ENCODE measurements at places on chromosomes 7 and 10.

DNA sequence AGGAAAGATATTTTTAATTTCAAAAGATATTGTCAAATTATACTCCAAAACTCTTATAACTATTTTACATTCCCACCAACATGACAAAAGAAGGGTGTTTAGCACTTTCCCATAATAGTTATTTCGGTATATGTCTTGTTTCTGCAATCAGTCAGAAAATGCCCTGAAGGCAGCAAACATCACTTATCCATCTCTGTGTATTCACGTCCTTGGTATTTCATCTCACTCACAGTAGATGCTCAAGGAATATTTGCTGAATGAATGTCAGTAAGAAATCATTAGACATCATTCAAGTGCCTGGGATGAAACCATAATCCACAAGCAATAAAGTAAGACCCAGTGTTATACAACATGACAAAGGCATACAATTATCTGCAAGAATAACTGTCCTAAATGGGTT is 112.7 kb downstream of the GFRA1 start:
- no peak for DNase-seq

- no peak for DNase-seq
Measured at GRCh38 chr7:106626376-106627164, 34.4 kb downstream of the CCDC71L start.

- no peak for DNase-seq
Measured at GRCh38 chr10:23281044-23281433, 63.6 kb downstream of the C10orf67 start.

GRCh38 chr10:79026341-79026761 is 42.4 kb upstream of the ZMIZ1 start:
- no peak for DNase-seq

DNA sequence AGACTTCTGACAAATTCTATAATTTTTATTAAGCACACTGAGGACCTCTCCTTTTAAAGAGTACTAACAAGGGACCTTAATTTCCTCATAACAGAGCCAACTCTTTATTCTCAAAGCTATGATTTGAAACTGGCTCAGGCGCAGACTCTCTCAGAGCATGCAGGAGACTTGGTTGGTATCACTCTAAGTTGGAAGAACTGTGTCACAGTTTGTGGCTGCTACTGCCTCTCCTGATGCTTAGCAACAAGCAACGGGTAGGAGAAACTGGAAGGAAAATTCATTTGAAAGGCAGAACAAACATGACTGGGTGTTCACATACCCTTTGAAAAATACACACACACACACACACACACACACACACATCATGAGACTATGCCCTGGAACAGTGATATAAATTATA is 33.3 kb downstream of the ENO4 start:
- DNase-seq: no peak

GRCh38 chr10:127577376-127578258 is 28.5 kb downstream of the NPS start:
- no peak for DNase-seq

GRCh38 chr10:78260141-78260540 is 226.5 kb downstream of the RPS24 start:
- DNase-seq: no peak

- DNase-seq: no peak
Measured at GRCh38 chr7:2814946-2815874, 28.9 kb downstream of the GNA12 start.

DNA sequence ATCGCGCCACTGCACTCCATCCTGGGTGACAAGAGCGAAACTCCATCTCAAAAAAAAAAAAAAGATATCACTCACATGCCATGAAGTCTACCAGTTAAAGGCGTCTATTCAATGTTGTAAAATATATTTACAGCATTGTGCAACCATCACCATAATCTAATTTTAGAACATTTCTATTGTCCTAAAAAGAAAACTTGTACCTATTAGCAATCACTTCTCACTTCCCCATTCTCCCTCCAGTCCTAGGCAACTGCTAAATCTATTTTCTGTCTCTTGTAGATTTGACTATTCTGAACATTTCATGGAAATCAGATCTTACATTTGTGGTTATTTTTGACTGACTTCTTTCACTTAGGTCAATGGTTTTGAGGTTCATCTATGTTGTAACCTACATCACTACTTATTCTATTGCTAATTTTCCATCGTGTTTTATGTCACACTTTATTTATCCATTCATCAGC is 25.2 kb upstream of the OTUD1 start:
- no peak for DNase-seq

Data from activated CD8-positive, alpha-beta memory T cell treated with anti-CD3 and anti-CD28 coated beads for 1 hour (primary cell).